ENCODE measurements at places on chromosomes 5 and 9. TPM values are rescaled to one million over a fixed set of nuclear protein-coding genes. Genes with fewer than 3 reads are reported as not detected.

DNA sequence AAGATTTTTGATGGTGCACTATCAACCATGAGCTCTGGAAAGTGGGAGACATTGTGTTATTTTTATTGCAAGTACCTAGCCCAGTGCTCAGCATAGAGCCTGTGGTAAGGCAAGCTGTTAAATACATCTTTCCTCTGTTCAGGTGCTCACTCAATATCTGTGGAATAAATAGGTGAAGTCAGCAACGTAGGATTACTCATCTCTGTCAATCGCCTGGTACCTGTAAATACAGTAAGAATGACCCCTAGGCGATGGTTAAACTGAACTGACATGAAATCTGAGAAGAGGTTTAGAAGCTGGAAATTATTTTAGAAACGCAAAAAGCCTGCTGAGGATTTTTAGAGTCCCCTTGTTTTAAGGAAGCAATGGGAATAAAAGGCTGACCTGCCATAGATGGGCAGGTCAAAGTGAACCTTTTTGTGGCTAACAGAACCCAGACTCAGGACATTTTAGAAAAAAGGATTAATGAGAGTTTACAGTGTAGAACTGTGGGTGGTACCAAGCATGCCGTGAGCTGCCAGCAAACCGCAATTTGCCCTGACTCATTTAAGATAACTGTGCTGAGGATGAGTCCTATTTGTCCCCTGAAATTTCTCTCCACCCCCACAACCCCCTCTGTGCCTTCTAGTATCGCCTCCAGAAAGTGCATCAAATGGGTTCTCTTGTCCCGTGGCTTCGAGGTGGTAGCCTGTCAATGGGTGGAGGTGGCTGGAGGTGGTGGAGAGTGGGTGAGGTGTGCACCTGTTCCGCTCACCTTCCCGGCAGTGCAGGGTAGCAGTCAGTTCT lies 375.1 kb downstream of the MED10 start:
- no peaks in the 10 kb centered on the region for H3K36me3 ChIP-seq
- no peaks in the 10 kb centered on the region for H3K27me3 ChIP-seq
- no peaks in the 10 kb centered on the region for H3K4me1 ChIP-seq
- H3K4me3 ChIP-seq = no peak overlapping the region
- H3K27ac ChIP-seq = no peak overlapping the region

DNA sequence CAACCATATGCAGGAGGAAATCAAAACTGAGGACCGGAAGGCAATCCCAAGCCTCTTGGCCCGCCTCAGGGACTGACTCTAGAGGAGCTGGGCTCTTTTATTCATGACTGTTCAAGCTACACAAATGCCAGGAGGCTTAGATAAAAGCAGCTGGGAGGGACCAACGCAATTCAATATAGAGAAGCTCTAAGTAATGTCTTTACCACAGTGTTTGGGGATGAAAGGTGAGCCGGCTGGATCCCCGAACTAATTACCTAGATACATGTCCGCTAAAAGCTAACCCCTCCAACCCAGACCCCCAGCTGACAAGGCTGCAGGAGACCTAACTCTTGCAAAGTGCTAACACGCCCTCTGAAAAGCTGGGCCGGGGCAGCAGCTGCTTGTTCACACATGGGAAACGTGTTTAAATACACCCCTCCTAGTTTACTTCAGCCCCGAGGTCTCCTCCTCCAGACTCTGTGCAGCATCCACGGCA lies 67.5 kb downstream of the TLE1 start:
- no peak for DNase-seq
- no peaks in the 10 kb centered on the region for H3K27me3 ChIP-seq
- peaks cover 13% of the 10 kb centered on the region for H3K4me1 ChIP-seq
- H3K4me3 ChIP-seq = no peak overlapping the region

Gene C6
- 2.0 TPM for total RNA-seq

GRCh38 chr5:56356121-56356835 lies 123.1 kb upstream of the ANKRD55 start:
- no peak overlapping the region for H3K4me3 ChIP-seq
- no peaks in the 10 kb centered on the region for H3K27me3 ChIP-seq

DNA sequence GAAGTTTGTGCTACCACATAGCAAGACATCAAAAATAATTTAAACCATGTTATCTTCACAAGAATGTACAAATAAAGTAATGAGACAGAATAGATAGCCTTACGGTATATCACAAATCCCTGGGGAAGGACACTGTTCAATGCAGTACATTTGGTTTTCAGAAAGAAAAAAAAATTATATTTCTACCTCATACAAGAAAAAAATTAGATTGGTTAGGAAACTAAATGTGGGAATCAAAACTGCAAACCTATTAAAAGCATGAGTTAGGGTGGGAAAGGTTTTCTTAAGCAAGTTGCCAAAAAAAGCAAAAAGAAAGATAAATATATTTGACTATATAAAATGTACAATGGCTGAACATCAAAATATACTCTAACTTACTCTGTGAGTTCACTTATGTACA lies 201.9 kb upstream of the NREP start:
- H3K27me3 ChIP-seq = no peaks in the 10 kb centered on the region
- no peaks in the 10 kb centered on the region for H3K4me1 ChIP-seq
- H3K27ac ChIP-seq = no peak overlapping the region
- H3K4me3 ChIP-seq = no peak overlapping the region
- no peak for DNase-seq

- H3K27me3 ChIP-seq = no peaks in the 10 kb centered on the region
- H3K36me3 ChIP-seq = no peaks in the 10 kb centered on the region
- no peak overlapping the region for H3K4me3 ChIP-seq
- no peak for DNase-seq
These were observed 98.6 kb downstream of the GIN1 start for GRCh38 chr5:103021314-103021713.

GRCh38 chr5:122363623-122364022 lies 51.6 kb downstream of the SNCAIP start:
- no peak for DNase-seq
- no peaks in the 10 kb centered on the region for H3K4me1 ChIP-seq
- H3K27me3 ChIP-seq = no peaks in the 10 kb centered on the region
- no peak overlapping the region for H3K4me3 ChIP-seq

GRCh38 chr9:5593904-5594303 lies 35.0 kb upstream of the RIC1 start:
- H3K27ac ChIP-seq = no peak overlapping the region
- DNase-seq = no peak
- no peaks in the 10 kb centered on the region for H3K36me3 ChIP-seq
- H3K4me3 ChIP-seq = no peak overlapping the region

DNA sequence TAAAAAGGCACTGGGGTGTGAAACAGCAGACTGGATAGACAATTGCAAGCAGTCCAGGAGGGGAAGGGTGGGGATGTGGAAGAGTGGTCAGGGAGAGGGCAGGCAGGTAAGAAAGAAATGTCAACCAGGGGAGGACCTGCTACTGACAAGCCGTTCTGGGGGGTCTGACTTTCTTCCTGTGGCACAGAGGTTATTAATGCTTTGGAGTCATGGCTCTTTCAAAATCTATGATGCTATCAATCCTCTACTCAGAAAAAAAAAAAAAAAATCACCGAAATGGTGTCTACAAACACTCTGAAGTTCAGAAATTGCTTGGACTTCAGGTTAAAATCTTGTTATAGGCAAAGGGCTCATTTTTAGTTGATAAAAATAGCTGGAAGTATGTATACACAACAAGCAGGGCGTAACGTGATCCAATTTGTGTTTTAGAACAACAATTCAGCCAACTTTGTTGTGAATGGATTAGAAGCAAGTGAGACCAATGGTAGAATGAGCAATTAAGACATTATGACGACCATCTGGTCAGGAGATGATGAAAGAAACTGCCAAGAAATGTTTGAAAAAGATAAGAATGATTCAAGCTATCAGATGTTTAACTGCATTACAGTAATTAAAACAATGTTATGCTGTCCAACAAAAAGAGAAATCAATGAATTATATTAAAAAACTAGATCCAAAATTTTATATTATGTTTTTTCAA lies 255.2 kb downstream of the DEPDC1B start:
- H3K27me3 ChIP-seq = no peaks in the 10 kb centered on the region
- DNase-seq = no peak
- H3K36me3 ChIP-seq = no peaks in the 10 kb centered on the region
- H3K4me1 ChIP-seq = no peaks in the 10 kb centered on the region

- no peak for DNase-seq
- peaks cover 52% of the 10 kb centered on the region for H3K4me1 ChIP-seq
- H3K27ac ChIP-seq = no peak overlapping the region
- no peaks in the 10 kb centered on the region for H3K27me3 ChIP-seq
These were observed 63.5 kb downstream of the UBE2R2 start for GRCh38 chr9:33880211-33881089.

DNA sequence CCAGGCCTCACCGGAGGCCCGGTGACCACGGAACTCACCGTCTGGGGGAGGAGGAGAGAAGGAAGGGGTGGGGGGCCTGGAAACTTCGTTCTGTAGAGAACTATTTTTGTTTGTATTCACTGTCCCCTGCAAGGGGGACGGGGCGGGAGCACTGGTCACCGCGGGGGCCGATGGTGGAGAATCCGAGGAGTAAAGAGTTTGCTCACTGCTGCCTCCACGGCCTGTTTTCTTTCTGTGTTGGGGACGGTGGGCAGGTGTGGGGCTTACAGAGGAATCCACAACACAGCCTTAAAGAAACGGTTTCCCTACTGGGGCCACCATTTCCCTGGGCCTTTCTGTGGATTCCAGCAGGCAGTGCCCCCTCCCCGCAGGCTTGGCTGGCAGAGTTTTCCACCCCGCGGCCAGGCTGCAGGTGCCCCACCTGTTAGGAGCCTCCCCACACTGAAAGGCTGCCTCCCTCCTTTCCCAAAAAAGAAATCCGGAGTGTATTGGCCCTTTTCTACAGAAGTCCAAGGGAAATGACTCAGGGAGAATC lies 80.8 kb downstream of the NTNG2 start:
- no peak for DNase-seq
- peak overlapping the region; percentile 75 for H3K4me3 ChIP-seq
- H3K36me3 ChIP-seq = no peaks in the 10 kb centered on the region

Gene SPINK6
- not detected for total RNA-seq

GRCh38 chr5:6220346-6221088 lies 157.8 kb downstream of the MED10 start:
- no peaks in the 10 kb centered on the region for H3K27me3 ChIP-seq
- no peak overlapping the region for H3K27ac ChIP-seq
- peak; percentile 69 for DNase-seq
- no peaks in the 10 kb centered on the region for H3K36me3 ChIP-seq
- H3K4me3 ChIP-seq = no peak overlapping the region

DNA sequence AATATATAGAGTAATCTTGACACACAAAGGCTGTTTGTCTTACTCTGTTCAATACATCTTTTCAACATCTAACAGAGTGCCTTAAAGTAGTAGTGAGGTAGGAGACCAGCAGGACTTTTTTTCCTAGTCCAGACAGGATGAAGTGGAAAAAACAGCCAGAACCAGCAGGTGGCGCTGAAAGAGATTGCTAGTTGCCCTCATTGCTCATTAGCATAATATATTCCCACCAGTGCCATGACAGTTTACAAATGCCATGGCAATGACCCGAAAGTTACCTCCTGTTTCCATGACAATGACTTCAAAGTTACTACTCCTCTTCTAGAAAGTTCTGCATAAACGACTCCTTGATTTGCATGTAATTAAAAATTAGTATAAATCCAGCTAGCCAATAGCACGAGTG lies 387.4 kb downstream of the ACTL7B start:
- no peak for DNase-seq
- H3K4me1 ChIP-seq = peaks cover 24% of the 10 kb centered on the region
- H3K36me3 ChIP-seq = no peaks in the 10 kb centered on the region
- no peaks in the 10 kb centered on the region for H3K27me3 ChIP-seq
- H3K27ac ChIP-seq = no peak overlapping the region

GRCh38 chr9:110979636-110980035 lies 58.6 kb downstream of the LPAR1 start:
- no peaks in the 10 kb centered on the region for H3K27me3 ChIP-seq
- no peak for DNase-seq
- H3K4me1 ChIP-seq = peaks cover 39% of the 10 kb centered on the region
- H3K27ac ChIP-seq = no peak overlapping the region

DNA sequence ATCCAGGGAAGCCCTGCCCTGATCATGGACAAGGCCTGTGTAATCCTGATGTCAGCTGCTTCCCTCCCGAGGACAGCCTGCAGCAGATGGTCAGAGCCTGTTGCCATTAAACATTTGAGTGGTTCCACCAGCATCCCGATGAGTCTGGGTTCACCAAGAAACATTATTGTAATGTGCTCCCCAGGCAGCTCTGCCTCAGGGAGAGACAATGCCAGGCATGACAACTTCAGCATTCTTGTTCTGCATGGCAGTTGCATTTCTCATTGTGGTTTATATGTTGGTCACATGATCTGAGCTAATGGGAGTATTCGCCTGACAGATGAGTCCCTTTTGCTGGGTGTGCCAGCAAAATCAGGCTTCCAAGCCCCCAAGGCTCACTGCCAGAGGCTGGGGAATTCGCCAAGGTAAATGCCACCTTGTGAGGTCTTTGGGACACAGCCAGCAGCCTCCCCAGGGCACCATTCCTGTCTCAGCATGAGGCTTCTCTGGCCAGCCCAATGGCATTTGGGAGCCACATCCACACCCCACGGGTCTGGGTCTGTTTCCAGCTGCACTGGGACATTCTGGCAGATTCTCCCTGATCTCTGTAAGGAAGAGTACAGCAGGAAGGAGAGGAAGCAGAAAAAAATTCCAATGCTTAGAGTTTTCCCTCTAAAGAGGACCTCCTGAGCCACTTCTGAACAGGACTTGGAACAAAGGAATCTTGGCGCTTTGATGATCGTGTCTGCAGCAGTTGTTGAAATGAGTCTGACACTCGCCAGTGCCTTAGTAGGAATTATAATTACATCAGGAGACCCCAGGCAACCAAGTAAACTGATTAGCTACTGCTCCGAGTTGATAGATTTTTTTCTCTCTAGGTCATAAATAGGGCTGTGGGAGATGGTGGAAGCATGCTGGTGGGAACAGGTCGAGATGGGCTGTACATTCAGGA lies 18.7 kb downstream of the KCNIP1 start:
- H3K27me3 ChIP-seq = no peaks in the 10 kb centered on the region
- H3K4me3 ChIP-seq = no peak overlapping the region
- H3K27ac ChIP-seq = no peak overlapping the region
- peaks cover 7% of the 10 kb centered on the region for H3K4me1 ChIP-seq
- no peaks in the 10 kb centered on the region for H3K36me3 ChIP-seq

Gene WDR36
- total RNA-seq = 27.5 TPM

GRCh38 chr9:130834371-130835336 lies at the start of gene ABL1:
TSS of gene ABL1 (plus strand) at chr9:130835254. CDS start at chr9:130835447, 193 bp downstream.
- H3K4me3 ChIP-seq = peak within 1 kb of the TSS; percentile 73
- peaks cover 63% of the 10 kb centered on the region for H3K4me1 ChIP-seq
- DNase-seq = no peak
- no peaks in the 10 kb centered on the region for H3K36me3 ChIP-seq
- H3K27me3 ChIP-seq = no peaks in the 10 kb centered on the region
- H3K27ac ChIP-seq = peak within 1 kb of the TSS; percentile 91

DNA sequence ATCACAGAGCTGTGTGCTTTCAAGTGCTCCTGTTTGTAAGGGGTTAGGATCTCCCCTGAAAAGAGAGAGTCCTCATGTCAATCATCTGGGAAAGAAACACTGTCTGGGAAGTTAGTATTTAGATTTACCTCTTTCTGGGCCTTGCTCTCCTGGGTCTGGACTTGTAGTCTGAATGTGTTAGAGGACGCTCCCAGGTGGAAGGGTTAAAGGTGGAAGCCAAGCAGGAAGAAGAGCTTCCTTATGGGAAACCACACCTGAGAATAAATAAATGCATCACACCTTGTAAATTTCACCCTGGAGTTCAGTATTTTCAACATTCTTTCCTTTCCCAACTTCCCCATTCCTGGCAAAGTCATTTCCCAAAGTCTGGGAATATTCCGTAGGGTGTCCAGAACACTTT lies 1.3 kb downstream of the PLGRKT start:
- H3K4me1 ChIP-seq = peaks cover 27% of the 10 kb centered on the region
- H3K4me3 ChIP-seq = no peak overlapping the region
- H3K36me3 ChIP-seq = peaks cover 9% of the 10 kb centered on the region
- DNase-seq = no peak

All from vagina (tissue), 2 donors.